Endodermal cell (in vitro differentiated cells): ENCODE measurements at places on chromosomes 2 and 18. TPM values are rescaled to one million over a fixed set of nuclear protein-coding genes. Genes with fewer than 3 reads are reported as not detected.
A peak's percentile ranks its signal among the peaks of the same experiment; 100 is the strongest.

Gene KLHL29
- 0.90 to 1.7 TPM (median 1.0 TPM) in 3 replicates for total RNA-seq

Gene EGR4
- 0.23 TPM in 1 of 3 replicates, not detected in the others for total RNA-seq

Gene HOXD8
- 0.31 TPM in 1 of 3 replicates, not detected in the others for total RNA-seq

Gene KCNG2
- not detected in 3 replicates for total RNA-seq

Gene EFEMP1
- 2.4 to 3.9 TPM (median 2.6 TPM) in 3 replicates for total RNA-seq

DNA sequence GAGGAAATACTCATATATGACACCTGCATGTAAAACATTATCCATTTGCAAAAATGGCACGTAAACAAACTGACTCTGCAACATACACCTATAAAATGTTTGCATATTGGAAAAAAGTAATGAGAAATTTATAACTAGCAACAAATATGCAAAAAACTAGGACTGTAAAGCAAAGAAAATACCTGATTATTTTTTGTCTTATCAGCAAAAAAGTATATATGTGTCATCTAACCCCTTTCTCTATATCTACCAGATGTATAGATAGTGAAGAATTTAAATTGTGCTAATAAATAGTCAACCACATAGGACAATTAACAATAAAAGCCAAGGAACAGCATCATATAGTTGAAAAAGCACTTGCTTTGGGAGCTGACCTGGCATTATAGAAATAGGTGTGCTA, 543.8 kb downstream of the LRP1B start:
- H3K27me3 ChIP-seq: no peaks in the 10 kb centered on the region
- no peaks in the 10 kb centered on the region for H3K36me3 ChIP-seq
- no peak overlapping the region for H3K27ac ChIP-seq
- H3K4me3 ChIP-seq: no peak overlapping the region
- DNase-seq: no peak
- no peaks in the 10 kb centered on the region for H3K4me1 ChIP-seq

DNA sequence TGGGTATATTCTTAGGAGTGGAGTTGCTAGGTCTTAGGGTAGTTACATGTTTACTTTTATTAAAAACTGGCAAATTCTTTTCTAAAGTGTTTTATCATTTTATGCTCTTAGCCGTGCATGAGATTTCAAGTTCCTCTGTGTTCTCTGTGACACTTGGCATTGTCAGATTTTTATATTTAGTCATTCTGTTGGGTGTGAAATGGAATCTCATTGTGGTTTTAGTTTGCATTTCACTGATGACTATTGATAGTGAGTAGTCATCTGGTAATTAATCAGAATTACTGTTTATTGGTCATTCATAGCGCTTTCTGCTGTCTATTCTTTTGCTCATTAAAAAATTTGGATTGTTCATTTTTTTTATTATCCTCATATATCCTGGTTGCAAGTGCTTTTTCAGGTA, 34.1 kb downstream of the RAB3GAP1 start:
- DNase-seq: no peak
- no peak overlapping the region for H3K4me3 ChIP-seq
- no peak overlapping the region for H3K27ac ChIP-seq
- peaks cover 19% of the 10 kb centered on the region for H3K36me3 ChIP-seq

DNA sequence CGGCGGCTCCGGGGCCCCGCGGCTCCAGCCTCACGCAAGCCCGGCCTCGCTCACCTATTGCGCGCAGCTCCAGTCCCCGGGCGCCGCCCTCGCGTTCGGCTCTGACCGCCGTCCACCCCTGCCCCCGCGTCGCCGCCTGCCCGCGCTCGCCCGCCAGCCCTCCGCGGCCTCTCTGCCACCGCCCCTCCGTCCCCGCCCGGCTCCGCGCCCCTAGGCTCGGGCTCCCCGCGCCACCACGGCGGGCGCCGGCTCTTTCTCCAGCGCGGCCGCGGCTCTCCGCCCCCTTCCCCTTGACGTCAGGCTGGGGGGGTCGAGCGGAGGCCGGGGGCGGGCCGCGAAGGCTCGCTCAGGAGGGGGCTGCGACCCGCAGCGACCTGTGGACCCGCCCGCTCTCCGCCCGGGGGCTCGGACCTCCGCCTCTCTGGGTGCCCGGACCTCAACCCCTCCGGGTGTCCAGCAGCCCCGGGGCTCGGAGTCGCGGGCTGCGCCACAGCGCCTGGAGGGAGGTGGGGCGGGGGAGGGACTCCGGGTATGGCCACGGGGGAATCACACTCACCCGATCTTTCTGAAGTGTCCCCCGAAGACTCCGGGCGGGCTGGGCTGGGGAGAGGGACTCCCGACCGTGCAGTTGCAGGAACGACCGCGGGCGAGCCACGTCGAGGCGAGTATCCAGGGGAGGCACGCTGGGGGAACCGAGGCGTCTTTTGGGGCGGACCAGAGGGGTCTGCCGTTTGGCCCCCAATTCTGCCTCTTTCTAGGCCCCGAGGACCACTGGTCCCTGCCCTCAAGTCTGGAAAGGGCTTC, at the start of gene SEMA4C:
Gene SEMA4C (minus strand): TSS at position 259 of the 804 bp plus-strand sequence. CDS start 2,194 bp downstream, outside the sequence.
- H3K4me3 ChIP-seq: peak within 1 kb of the TSS; percentile 93
- no peaks in the 10 kb centered on the region for H3K27me3 ChIP-seq
- peak; percentile 84 for DNase-seq
- H3K36me3 ChIP-seq: peaks cover 26% of the 10 kb centered on the region
- H3K4me1 ChIP-seq: peaks cover 18% of the 10 kb centered on the region

DNA sequence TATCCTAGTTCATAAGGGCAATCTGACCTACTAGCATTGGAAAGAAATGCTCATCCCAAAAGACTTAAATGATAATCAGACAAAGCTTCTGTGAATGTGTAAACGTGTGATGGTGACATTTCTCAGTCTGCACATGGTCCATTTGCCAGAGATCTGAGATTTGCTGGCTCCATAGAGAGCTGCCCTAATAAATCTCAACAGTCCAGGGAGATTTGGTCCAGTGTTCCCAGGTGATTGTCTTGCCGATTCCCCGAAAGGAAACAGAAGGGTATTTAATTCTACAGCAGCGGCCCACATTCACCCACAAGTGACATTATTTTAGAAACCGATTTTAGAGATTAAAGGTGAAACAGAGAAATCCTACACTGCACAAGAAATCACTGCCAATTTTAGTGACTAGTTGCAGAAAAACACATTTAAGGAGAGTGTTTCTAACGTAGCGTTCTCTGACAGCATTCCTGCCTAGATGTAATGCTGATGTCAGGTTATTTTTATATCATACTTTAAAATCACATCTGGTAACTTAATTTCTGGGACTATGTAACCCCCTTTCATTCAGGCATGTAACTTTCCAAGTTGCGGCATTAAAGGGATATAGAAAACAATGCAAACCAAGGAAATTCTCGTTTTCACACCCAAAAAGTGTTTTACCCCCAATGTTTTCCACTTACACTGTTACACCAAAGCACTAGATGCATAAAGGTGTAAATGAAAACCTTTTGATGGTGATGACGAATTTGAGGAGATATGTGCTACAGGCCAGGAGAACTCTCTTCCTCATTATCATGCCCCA, 231.9 kb upstream of the FN1 start:
- no peaks in the 10 kb centered on the region for H3K36me3 ChIP-seq
- H3K27me3 ChIP-seq: no peaks in the 10 kb centered on the region
- H3K4me3 ChIP-seq: no peak overlapping the region
- no peak for DNase-seq
- no peak overlapping the region for H3K27ac ChIP-seq

DNA sequence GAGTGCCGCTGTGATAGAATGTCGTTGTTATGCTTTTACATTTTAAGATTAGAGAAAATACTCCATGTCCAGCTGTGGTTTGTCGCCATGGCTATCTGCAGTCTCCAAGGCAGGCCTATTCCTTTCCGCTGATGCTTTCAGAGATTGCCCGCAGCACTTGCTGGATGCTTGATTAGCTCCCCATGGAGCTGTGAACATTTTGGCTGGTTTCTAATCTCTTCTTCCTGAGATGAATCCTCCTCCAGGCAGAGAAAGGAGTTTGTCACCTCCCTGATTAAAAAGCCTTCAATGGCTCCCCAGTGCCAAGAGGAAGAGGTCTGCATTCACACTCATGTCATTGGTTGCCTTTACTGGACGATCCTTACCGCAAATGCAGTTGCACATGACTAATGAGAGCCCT, 32.6 kb upstream of the LPIN1 start:
- DNase-seq: peak; percentile 65
- H3K4me3 ChIP-seq: no peak overlapping the region
- no peaks in the 10 kb centered on the region for H3K36me3 ChIP-seq
- H3K4me1 ChIP-seq: no peaks in the 10 kb centered on the region
- H3K27ac ChIP-seq: no peak overlapping the region
- H3K27me3 ChIP-seq: no peaks in the 10 kb centered on the region

DNA sequence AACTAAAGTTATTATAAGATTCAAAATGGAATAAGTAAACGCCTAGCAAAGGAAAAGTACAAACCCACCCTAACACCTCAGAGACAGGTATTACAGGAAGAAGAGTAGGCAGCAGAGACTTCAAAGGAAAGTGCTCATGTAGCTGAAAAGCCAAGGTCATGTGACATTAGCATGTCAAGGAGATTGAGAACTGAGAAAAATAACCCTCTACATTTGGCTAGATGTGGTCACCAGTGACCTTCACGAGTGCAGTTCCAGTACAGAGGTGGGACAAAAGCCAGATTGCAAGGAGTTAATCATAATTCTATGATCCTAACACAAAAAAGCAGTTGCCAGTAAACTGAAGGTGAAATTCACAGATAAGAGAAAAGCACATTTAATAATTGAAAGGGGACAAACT, 252.7 kb downstream of the ZEB2 start:
- no peaks in the 10 kb centered on the region for H3K27me3 ChIP-seq
- H3K4me3 ChIP-seq: no peak overlapping the region
- H3K4me1 ChIP-seq: no peaks in the 10 kb centered on the region
- H3K27ac ChIP-seq: no peak overlapping the region
- DNase-seq: no peak
- H3K36me3 ChIP-seq: no peaks in the 10 kb centered on the region

- no peaks in the 10 kb centered on the region for H3K4me1 ChIP-seq
- H3K27me3 ChIP-seq: no peaks in the 10 kb centered on the region
- H3K27ac ChIP-seq: no peak overlapping the region
- no peaks in the 10 kb centered on the region for H3K36me3 ChIP-seq
These were observed 74.1 kb downstream of the COL4A3 start for GRCh38 chr2:227238238-227239237.

DNA sequence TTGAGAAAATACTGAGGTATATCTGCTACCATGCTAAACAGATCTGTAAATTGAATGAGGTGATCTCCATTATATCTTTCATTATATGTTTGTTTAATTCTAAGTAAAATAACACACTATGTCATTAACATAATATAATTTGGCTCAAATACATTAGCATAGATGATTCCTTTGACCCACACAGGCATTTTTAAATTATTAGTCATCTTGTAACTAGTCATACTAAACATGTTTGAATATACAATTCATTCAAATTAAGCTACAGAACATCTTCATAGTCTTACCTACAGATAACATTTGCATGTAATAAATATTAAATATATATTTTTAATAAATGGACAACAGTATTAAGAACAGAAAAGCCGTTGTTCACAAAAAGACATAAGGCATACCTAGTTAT, 52.7 kb upstream of the KYNU start:
- no peaks in the 10 kb centered on the region for H3K4me1 ChIP-seq
- H3K36me3 ChIP-seq: no peaks in the 10 kb centered on the region
- no peak for DNase-seq
- H3K4me3 ChIP-seq: no peak overlapping the region
- no peaks in the 10 kb centered on the region for H3K27me3 ChIP-seq

GRCh38 chr2:181680937-181681811, 857 bp upstream of the NEUROD1 start:
- peak overlapping the region; percentile 46 for H3K4me3 ChIP-seq
- DNase-seq: peak; percentile 57
- H3K27me3 ChIP-seq: peaks cover 100% of the 10 kb centered on the region
- no peaks in the 10 kb centered on the region for H3K4me1 ChIP-seq
- no peaks in the 10 kb centered on the region for H3K36me3 ChIP-seq

DNA sequence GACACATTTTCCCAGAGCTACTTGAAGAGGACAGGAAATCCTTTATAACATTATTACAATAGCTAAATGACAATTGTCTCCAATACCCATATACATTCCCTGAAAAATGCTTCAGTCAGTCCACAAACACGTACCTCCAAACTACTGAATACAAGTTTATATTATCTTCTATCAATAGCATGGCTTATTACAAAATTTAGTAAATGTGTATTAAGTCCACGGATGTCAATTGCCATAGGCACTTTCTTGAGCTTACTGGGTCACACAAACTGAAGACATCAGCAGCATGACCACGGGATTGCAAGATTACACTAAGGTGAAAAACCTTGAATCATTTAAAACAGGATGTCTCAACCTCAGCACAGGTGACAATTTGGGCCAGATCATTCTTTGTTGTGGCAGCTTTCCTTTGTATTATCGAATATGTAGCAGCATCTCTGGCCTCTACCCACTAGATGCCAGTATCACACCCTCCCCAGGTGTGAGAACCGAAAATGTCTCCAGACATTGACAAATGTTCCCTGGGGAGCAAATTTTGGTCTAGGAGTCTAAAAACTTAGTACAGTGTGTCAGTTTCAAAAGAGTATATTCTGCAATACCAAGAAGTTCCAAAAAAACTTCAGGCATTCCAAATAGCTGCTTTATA, 1.4 kb downstream of the MBD2 start:
- peaks cover 5% of the 10 kb centered on the region for H3K36me3 ChIP-seq
- peaks cover 8% of the 10 kb centered on the region for H3K4me1 ChIP-seq
- no peak overlapping the region for H3K27ac ChIP-seq
- no peaks in the 10 kb centered on the region for H3K27me3 ChIP-seq
- peak overlapping the region; percentile 88 for H3K4me3 ChIP-seq

DNA sequence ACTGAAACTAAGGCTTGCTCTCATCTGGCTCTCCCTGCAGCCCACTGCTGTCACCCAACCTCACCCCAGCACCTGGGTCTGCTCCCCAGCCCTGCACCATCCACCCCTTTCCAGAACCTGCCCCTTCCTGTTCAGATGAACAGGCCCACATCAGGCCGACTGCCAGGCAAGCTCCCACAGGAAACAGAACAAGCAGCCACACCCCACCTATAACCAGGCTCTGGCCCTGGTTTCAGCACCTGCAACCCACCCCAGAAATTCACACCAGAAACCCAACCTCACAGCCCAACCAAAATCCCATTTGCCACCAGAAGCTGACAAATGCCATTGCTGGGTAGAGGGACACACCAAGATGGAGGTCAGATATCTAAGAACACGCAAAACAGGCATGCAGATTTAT, 159.2 kb upstream of the ID2 start:
- peaks cover 5% of the 10 kb centered on the region for H3K4me1 ChIP-seq
- H3K36me3 ChIP-seq: no peaks in the 10 kb centered on the region
- H3K27me3 ChIP-seq: no peaks in the 10 kb centered on the region
- DNase-seq: no peak
- H3K27ac ChIP-seq: no peak overlapping the region

GRCh38 chr2:71796174-71796593, 342.8 kb downstream of the DYSF start:
- H3K36me3 ChIP-seq: no peaks in the 10 kb centered on the region
- no peak overlapping the region for H3K4me3 ChIP-seq
- H3K27ac ChIP-seq: no peak overlapping the region
- DNase-seq: peak; percentile 81
- H3K27me3 ChIP-seq: no peaks in the 10 kb centered on the region
- no peaks in the 10 kb centered on the region for H3K4me1 ChIP-seq

- peak; percentile 50 for DNase-seq
- H3K36me3 ChIP-seq: no peaks in the 10 kb centered on the region
- no peak overlapping the region for H3K27ac ChIP-seq
- H3K4me1 ChIP-seq: no peaks in the 10 kb centered on the region
- H3K27me3 ChIP-seq: peaks cover 4% of the 10 kb centered on the region
- H3K4me3 ChIP-seq: no peak overlapping the region
These were observed 205.7 kb downstream of the BCL11A start for GRCh38 chr2:60347781-60348180.
